Neuronal stem cell (in vitro differentiated cells): ENCODE measurements at places on chromosomes 6 and 20.

DNA sequence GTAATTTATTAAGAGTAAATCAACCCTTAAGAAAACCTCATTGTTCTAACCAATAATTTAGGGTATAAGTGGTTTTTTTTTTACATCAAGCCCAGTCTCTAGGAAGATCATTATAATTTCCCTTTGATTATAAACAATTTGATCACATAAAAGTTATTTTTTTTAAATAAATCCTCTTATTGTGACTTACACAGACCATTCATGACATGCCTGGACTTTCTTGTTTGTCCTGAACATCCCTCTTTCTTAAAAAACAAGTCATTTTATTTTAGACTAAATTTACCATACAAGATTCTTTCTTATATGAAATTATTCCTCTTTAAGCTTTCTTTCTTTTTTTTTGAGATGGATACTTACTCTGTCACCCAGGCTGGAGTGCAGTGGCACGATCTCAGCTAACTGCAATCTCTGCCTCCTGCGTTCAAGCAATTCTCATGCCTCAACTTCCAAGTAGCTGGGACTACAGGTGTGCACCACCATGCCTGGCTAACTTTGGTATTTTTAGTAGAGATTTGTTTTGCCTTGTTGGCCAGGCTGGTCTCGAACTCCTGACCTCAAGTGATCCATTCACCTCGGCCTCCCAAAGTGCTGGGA is 53.6 kb upstream of the AGPAT4 start:
- no peak for DNase-seq
- H3K27ac ChIP-seq = no peak overlapping the region
- no peaks in the 10 kb centered on the region for H3K27me3 ChIP-seq
- H3K4me1 ChIP-seq = no peaks in the 10 kb centered on the region

DNA sequence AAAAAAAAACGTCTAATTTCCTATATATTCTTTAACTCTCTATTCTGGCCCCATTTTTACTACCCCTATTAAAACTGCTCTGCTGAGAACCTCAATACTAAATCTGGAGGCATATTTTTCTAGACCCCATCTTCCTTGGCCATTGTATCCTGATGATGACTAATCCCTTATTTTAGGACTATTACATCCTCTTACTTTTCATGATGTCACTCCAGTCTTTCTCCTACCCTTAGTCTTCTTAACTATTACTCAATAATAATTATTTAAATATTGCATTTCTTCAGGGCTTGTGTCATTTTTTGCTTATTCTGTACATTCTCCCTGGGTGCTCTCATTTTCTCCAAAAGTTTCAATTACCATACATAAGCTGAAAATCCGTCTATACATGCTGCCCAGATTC is 6.4 kb downstream of the FBXO30 start:
- DNase-seq = no peak
- no peak overlapping the region for H3K27ac ChIP-seq
- peaks cover 42% of the 10 kb centered on the region for H3K36me3 ChIP-seq
- H3K4me3 ChIP-seq = no peak overlapping the region
- peaks cover 11% of the 10 kb centered on the region for H3K4me1 ChIP-seq
- no peaks in the 10 kb centered on the region for H3K27me3 ChIP-seq

DNA sequence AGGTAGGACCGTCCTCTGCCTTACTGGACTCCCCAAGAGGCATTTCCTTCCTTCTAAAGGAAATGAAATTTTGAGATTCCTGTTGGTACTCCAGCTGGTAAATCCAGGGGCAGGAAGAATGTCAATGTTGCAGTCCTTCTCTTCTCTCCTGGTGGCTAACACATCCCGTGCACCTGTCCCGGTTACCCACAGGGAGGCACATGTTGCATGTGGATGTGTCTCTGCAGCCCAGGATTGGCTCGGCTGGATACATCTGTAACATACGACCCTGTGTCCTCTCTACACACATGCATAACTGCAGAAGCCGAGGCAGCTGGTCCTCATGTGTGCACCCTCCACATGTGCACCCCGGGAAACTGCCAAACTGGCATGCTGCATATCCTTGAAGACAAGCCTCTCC is 1.3 kb upstream of the LRFN2 start:
- no peaks in the 10 kb centered on the region for H3K27me3 ChIP-seq
- peaks cover 1% of the 10 kb centered on the region for H3K4me1 ChIP-seq
- H3K27ac ChIP-seq = no peak overlapping the region
- no peaks in the 10 kb centered on the region for H3K36me3 ChIP-seq
- DNase-seq = no peak

DNA sequence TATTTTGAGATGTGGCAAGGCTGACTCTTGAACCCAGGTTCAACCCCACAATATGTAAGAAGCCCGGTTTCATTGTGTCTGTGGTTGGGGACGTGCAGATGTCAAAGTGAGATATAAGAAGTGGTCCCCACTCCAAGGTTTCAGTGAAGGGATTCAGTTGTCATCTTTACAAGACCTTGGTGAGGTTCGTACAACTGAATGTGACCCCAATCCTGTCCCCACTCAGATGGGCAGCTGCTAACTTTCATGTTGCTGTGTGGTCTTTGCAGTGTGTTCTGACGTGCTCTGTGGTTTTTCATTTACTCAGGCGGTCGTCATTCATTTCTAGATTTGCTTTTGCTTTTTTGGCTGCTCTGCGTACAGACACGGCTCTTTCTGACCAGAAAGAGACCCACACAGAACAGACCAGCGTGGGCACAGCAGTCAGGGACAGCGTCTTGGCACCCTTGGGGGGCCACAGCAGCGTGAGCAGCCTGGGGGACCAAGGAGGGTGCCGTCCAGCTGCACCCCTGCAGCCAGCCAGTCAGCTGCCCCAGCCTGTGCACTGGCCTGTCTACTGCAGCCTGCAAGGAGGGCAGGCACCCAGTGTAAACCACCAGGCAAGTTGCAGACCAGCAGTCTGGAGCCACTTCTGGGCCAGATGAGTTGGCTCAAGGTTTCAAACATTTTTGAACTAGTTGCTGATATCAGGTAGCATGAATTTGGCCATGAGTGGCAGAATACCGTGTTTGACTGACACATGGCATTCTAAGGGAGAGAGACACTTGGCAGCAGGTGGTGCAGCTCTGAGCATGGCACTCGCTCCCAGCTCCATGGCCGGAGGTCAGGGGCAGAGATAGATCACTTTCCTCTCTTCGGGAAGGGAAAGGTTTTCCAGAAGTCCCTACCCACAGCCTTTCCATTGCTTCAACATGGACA is 49.4 kb upstream of the IRF4 start:
- H3K27me3 ChIP-seq = no peaks in the 10 kb centered on the region
- no peak overlapping the region for H3K27ac ChIP-seq
- H3K4me1 ChIP-seq = peaks cover 6% of the 10 kb centered on the region
- no peak overlapping the region for H3K4me3 ChIP-seq
- H3K36me3 ChIP-seq = no peaks in the 10 kb centered on the region

DNA sequence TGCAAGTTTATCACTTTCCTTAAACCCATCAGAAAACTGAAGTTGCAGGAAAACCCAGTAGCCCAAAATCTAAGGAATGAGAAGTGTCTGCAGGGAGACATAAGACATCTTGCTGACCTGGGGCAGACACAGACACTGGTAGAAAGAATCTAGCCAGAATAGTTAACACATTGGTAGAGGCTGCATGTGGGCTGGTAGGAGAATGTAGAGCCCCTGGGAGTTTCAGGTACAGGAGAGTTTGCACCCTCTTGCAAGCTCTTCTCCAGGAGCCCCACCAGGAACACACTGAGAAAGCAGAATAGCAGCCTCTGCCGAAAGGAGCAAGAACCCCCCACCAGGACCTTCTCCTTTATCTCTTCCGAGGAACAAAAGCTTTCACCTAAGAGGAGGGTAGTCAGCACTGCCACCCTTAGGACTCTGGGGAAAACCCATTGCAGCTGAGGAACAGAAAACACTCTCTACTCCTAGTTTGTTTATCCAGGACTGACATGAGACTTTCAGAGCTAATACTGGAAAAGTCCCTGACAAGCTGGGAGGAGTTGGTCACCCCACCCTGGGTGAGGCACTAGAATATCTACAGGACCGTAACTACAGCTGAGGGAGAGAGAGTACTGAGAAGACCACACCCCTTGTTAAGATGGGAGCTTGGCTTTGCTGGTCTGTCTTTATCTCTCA is 10.5 kb upstream of the OGFRL1 start:
- no peak overlapping the region for H3K4me3 ChIP-seq
- H3K27ac ChIP-seq = no peak overlapping the region
- no peaks in the 10 kb centered on the region for H3K27me3 ChIP-seq

DNA sequence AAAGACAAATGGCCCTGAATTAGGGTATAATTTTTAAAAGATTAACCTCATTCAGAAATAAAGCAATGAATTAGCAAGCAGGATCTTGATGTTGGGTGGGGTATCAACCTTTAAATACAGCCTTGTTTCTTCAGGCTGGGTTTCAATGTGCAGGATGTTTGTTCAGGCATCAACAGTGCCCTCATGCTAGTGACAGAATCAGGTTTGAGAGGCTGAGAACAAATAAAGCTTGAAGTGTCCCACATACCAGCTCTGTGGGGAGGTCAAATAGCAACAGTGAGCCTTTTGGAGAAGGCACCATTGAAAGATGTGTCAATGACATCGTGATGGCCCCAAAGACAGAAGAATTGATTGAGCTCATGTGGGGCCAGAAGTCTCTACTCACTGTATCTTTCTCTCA is 68.2 kb downstream of the MTFR2 start:
- DNase-seq = no peak
- no peaks in the 10 kb centered on the region for H3K27me3 ChIP-seq
- H3K4me3 ChIP-seq = no peak overlapping the region
- H3K27ac ChIP-seq = no peak overlapping the region
